ENCODE measurements at places on chromosomes 7 and 10. TPM values are rescaled to one million over a fixed set of nuclear protein-coding genes. Genes with fewer than 3 reads are reported as not detected.

CCZ1 gene
- total RNA-seq = 70.7 TPM

ELOVL3 gene
- total RNA-seq = not detected

AS3MT gene
- total RNA-seq = 0.50 TPM

CPA2 gene
- total RNA-seq = not detected

FAM221A gene
- total RNA-seq = 6.9 TPM

VGF gene
- total RNA-seq = not detected

SCART1 gene
- 12.1 TPM for total RNA-seq

ATRNL1 gene
- total RNA-seq = not detected

HTR5A gene
- not detected for total RNA-seq

AKR1D1 gene
- not detected for total RNA-seq

AKR1C3 gene
- 13.6 TPM for total RNA-seq

DNA sequence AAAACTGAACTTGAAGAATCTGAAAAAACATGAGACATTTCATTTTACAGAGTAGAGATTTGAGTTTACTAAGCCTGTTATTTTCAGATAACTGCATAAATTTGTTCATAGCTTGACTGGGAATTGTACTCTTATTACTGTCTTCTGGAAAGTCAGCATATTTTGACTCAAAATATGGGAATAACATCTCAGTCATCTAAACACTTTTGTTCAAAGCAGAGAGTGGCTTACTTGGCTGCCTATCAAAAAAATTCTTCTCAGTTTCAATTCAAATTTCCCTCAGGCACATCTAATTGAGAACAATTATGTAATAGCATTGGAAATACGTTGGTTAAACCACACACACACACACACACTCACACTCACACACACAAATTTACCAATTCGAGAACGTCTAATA lies 384.6 kb downstream of the ARL4A start:
- no peak for DNase-seq

- peak; percentile 37 for DNase-seq
Measured at GRCh38 chr10:102644066-102644645, at the start of gene TRIM8. Gene TRIM8 (plus strand): TSS chr10:102644479. CDS start chr10:102644618, 139 bp downstream.

GRCh38 chr7:7489546-7489945 lies 46.1 kb downstream of the COL28A1 start:
- DNase-seq = no peak

DNA sequence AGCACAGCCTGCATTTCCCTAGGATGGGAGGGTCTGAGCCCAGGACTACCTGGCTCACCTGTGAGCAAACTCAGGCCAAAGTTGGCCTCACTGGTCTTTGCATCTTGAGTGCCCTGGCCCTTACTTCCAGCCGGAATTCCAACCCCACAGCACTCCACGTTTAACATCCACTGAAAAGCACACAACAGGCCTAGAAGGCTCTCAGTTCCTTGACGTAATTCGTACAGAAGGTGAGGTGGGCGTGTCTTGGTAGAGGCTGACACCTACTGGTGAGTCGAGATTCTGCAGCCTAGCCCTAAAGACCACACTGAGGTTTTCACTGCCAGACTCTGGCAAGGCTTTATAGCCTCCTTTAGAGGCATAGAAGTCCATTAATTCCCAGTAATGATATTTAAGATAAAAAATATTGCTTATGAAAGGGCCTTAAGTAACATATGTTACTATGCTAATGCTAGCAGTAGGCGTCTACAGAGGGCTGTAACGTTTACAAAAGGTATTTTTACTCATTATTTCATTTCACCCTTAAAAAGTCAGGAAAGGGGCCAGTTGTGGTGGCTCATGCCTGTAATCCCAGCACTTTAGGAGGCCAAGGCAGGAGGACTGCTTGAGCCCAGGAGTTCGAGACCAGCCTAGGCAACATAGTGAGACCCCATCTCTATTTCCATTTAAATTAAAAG lies 95.8 kb downstream of the HIP1 start:
- peak; percentile 36 for DNase-seq

GRCh38 chr10:129706523-129706922 lies 239.5 kb downstream of the MGMT start:
- no peak for DNase-seq

GRCh38 chr10:49360271-49361177 lies 35.4 kb downstream of the DRGX start:
- no peak for DNase-seq

DNA sequence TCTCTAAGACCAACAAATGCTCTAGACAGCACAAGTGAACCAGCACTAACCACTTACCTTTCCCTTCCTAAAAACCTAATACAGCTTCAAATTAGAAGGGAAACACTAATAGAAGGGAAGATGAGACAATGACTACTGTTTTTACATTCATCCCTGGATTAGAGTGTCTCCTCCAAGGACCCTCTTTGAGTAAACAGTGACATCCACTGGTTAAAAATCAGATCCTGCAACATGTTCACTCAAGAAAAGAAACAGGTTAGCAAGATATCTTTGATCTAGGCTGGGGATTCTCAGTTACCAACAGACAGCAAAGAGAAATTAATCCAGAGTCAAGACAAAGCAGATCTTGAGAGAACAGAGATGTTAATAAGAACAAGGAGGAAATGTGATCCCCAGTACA lies 177.7 kb upstream of the GHITM start:
- DNase-seq = no peak

DNA sequence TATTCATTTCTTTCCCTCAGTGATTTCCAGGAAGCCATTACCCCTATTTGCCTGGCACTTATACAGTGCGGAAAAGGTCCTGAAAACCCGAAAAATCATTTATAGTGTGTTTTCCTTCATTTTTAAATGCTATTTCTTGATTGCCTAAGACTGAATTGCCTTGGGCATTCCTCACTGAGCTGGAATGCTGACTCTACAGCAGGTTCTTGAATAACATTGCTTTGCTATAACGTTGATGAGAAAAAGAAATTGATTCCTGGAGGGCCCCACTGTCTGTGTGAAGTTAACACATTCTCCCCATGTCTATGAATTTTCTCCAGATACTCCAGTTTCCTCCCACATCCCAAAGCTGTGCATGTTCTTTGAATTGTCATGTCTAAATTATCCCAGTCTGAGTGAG lies 308.5 kb downstream of the EXOC4 start:
- no peak for DNase-seq

- no peak for DNase-seq
Measured at GRCh38 chr7:33504266-33504665, 374.9 kb downstream of the BBS9 start.

DNA sequence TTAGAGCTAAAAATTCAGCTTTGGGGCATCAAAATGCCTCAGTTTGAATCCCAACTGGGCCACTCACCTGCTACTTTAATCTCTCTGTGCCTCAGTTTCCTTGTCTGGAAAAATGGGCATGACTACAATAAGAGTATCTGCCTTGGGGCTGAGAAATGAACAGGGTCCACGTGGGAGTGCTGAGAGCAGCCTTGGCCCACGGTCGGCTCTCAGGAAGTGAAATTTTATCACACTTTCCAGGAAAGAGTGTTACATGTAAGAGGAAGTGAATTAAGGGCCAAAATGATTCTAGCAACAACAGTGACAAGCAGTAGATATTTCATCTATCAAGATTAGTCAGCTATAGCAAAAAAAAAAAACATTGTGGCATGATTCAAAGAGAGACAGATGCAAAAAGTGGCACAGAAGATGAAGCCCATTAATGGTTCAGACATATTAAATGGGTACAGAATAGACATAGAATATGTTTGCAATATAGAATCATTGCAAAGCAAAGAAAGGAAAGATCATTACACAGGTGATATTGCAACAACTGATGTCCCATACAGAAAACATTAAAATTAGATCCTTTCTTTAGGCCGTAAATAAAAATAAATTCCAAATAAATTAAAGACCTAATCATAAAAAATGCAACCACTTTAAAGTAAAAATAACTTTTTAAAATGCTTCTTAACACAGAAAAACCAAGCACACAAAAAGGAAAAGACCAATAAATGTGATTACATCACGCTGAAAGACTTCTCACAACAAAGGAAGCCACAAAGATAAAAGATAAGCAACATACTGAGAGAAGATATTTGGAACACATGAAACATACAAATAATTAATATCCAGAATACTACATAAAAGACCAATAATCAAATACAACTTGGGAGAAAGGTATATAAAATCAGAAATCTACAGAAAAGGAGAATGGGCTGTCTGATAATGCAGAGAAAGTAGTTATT lies 4.3 kb downstream of the TMEM273 start:
- DNase-seq = no peak

- no peak for DNase-seq
Measured at GRCh38 chr7:106111655-106112117, 426 bp downstream of the SYPL1 start.

GRCh38 chr7:20288036-20288435 lies 42.7 kb upstream of the ITGB8 start:
- no peak for DNase-seq

- no peak for DNase-seq
Measured at GRCh38 chr10:120990831-120991230, 139.7 kb downstream of the WDR11 start.

All from T-cell (primary cell).